Activated T-helper 1 cell treated with anti-CD3 and anti-CD28 coated beads, Interleukin-2, amount 50 U/mL, for 16 hours (primary cell): ENCODE measurements at places on chromosomes 6 and 20.

DNA sequence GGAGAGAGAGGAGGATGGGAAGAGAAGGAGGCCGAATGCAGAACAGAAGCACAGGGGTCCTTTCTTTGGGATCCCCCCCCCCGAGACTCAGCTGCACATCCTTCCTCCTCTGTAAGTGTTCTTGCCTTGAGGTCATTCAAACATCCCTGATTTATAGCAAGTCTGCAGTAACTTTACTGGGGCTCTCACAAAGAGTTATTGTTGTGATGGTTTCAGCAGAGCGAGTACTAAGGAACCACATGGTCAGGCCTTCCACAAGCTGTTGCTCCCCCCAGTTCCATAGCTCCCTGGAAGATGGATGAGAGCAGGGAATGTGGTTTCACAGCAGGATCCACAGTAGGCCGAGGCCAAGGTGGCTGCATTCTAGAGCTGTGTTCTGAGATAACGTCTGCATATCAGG lies 351.4 kb upstream of the CDH4 start:
- DNase-seq = no peak

DNA sequence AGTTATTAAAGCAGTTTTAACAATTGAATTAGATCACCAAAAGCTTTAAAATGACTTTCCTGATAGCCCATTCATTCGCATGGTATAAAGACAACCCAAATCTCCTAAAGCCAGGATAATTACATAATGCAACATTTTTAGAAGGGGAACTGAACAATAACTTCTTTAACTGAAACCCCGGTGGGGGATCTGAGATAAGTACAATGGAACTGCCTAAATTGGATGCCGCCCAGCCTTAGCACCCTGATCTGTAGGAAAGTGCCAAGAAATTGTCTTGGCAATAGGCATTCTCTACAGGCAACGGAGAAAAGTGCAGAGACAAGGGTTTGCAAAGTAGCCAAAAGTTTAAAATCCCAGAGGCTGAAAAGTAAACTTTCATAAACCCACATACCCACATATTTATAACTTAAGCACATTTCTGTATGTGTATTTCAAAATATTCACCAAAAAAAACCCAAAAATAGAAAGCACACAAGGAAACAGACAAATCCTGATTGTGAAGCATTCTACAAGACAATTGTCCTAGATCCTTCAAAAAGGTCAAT lies 98.8 kb upstream of the BEND6 start:
- DNase-seq = no peak

GRCh38 chr6:101462576-101462975 lies 69.1 kb downstream of the GRIK2 start:
- no peak for DNase-seq

GRCh38 chr6:73923905-73924485 lies 228.0 kb downstream of the CD109 start:
- DNase-seq = no peak

GRCh38 chr6:77906070-77906469 lies 253.2 kb downstream of the MEI4 start:
- no peak for DNase-seq

GRCh38 chr6:33692078-33692759 lies 19.3 kb downstream of the UQCC2 start:
- DNase-seq = no peak

DNA sequence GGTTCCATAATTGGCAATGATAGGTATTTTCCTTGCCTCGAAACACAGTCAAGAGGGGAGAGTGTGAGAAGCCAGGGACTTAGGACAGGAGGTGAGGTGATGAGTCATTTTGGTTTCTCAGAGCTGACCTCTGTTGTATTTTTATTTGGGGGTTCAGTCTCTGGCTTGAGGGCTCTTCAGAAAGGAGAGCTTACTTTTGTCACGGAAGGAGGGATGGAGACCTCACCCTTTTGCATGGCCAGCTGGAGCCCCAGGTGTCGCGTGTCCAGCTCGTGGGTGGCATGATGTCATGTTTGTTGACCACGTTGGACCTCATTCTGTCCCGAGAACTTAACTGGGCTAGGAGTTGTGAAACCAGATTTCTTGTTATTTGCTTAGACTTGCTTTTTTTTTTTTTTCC lies 293.9 kb downstream of the QKI start:
- no peak for DNase-seq

DNA sequence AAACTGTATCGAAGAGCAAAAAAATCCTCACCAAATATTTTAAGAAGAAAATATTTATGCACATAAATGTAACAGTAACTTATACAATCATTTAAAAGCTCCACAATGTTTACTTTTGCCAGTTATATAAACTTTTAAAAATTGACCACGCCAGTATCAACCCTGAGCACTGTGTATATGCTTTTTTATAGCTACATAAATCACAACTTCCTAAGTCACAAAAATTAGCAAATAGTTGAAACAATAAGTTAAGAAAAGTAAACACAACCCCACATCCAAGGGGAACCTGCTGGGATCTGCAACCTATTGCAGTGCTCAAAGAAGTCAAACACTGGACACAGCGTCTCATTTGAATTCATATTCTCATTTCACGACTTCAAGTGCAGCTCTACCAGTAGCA lies 89.8 kb upstream of the DST start:
- DNase-seq = no peak

- peak; percentile 97 for DNase-seq
Measured at GRCh38 chr6:34248727-34249468, at the start of gene SMIM29. SMIM29 (minus strand) TSS chr6:34249006; CDS start chr6:34247791, 1,215 bp downstream.

- DNase-seq = no peak
Measured at GRCh38 chr6:118718297-118718696, 66.9 kb upstream of the CEP85L start.

- no peak for DNase-seq
Measured at GRCh38 chr6:5197084-5197483, 63.7 kb downstream of the LYRM4 start.

DNA sequence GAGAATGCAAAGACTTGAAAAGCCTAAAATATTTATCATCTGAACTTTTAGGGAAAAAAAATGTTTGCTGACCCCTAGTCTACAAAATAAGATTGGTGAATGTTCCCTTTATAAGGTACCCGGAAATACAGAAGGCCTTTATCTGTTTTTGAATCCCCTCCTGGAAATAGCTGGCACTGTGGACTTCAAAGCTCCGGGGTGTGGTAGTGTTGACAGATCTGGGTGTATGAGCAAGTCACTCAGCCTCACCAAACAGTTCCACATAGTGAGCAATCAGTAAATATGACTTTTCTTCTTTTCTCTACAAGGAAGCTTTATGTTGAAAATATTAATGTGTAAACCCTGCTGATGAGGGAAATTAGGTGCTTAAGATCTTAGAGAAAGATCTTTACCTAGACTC lies 29.2 kb upstream of the HTR1B start:
- DNase-seq = no peak

DNA sequence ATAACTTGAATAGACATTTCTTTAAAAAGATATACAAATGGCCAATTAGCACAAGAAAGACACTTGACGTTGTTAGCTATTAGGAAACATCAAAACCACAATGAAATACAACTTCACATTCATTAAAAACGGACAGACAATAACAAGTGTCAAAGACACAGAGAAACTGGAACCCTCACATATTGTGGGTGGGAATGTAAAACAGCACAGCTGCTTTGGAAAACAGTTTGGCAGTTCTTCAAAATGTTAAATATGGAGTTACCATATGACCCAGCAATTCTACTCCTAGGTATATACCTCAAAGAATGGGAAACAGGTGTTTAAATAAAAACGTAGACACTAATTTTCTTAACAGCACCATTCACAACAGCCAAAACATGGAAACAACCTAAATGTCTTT lies 100.5 kb upstream of the SLC22A23 start:
- no peak for DNase-seq

DNA sequence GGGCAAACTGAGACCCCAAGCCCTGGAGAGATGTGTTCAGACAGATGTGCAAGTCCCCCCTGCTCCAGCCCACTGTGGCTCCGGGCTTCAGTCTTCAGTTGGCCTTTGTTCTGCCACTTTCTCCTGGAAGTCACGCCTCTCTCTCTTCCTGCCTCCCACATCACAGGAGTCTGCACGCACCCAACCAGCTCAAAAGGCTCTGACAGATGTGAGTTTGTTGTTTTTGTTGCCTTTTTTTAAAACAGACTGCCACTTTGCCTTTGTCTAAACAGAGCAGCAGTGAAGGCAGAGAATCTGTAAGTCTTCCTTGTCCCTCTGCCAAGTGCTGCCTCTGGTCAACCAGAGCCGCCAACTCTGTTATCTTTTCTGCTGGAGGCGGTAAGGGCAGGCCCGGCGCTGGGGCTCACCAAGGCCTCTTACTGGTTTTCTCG lies 149.7 kb downstream of the TFAP2C start:
- DNase-seq = no peak

DNA sequence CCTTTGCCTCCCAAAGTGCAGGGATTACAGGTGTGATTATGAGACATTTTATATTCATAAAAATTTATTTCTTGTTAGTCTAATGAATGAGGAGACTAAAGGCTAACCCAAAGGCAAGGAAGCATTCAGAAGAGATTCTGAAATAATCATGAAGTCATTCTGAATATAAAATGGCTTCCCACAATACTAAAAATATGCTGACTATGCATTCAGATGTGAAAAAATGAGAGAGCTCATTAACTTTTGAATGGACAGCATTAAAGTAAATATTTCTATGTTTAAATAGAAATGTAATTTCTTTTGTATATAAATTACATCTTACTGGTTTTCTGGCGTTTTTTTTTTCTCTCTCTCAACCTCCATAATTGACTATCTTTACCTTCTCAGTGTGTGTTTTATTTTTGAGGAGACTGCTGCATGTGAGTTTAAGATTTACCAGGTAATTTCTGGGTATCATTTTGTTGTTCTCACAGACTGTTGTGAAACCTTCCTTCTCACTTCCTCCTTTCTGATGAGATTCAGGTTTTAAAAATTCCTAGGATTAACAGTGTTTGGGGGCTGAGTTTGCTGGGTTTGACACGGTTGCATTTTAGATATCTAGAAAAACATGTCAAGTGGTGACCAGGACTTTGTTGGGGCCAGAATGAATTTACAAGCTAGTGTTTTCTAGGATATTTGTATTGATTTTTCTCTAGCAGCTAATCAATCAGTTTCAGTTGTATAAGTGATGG lies 316.6 kb downstream of the CDKAL1 start:
- DNase-seq = no peak
